ENCODE measurements at places on chromosomes 11 and 22.

DNA sequence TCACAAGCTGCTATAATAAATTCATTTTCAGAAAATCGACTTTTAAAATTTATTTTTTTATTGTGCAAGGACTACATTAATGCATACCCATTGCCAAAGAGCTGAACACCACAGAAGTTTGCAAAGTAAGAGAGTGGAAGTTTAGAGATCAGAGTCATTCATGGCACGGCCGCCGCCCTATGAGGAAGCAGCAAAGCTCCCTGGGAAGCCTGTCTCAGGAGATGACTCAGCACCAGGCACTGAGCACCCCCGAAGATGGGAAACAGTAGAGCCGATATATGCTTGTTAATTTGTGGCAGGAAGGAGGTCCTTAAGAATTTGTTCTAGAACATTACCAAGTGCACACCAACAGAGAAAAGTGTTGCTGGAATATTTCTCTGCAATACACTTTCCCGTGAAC is 693.7 kb downstream of the OPCML start:
- DNase-seq = no peak

- DNase-seq = no peak
Observed at GRCh38 chr11:119157063-119157462, 8.2 kb downstream of the ABCG4 start.

DNA sequence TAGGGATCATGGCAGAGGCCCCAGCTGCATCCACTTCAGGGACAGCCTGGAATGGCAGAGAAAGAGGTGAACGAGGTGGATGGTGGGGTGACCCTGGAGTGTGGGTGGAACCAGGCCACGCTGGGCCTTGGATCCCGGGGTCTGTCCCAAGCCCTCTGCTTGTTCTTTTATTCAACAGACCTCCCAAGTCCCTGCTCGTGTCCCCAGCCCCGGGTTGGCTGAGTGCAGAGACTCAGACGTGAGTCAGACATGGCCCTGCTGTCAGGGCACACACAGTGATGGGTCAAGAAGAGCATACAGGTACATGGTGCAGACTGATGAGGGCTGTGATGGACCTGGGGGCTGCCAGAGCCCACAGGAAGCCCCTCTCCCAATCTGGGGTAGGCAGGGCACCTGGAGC is 6.6 kb downstream of the ARHGAP8 start:
- DNase-seq = no peak

GRCh38 chr11:108966206-108966605 is 301.3 kb downstream of the DDX10 start:
- DNase-seq = no peak

DNA sequence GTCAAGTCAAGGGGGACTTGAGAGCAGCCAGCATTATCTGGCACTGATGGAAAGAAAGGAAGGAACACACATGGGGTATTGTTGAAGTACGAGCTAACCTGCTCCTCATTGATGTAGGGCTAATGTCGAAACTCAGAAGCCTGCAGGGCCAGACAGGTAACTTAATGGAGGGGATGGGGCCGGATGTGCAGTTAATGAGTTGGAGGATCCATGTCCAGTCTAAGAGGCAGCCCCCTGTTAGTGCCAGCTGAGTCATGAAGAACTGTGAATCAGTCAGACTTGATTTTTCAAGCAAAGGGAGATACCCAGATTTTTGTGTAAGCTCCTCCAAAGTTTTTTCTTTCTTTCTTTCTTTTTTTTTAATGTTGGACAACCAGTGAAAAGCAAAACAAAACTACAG is 65.6 kb downstream of the CECR2 start:
- DNase-seq = no peak

DNA sequence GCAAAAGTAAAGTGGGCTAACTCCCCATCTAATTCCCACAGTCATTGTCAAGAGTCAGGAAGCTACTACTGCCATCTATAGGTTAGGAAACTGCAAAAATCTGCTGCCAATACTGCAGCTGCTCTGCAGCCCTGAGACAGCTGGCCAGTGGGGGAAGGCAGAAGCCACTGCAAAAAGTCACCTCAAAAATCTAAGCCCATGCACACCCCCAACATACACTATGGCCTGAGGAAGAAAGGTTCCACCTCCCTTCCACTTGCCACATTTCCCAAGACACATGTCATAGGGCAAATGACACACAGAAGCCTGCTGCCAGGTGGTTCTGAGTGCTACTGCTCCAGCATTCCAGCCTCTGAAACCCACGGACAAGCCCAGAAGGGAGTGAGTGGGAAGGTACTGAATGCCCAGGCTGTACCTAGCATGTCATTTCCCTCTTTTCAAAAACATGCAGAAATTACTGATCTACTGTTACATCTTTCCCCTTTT is 36.9 kb downstream of the DGCR2 start:
- DNase-seq = no peak

DNA sequence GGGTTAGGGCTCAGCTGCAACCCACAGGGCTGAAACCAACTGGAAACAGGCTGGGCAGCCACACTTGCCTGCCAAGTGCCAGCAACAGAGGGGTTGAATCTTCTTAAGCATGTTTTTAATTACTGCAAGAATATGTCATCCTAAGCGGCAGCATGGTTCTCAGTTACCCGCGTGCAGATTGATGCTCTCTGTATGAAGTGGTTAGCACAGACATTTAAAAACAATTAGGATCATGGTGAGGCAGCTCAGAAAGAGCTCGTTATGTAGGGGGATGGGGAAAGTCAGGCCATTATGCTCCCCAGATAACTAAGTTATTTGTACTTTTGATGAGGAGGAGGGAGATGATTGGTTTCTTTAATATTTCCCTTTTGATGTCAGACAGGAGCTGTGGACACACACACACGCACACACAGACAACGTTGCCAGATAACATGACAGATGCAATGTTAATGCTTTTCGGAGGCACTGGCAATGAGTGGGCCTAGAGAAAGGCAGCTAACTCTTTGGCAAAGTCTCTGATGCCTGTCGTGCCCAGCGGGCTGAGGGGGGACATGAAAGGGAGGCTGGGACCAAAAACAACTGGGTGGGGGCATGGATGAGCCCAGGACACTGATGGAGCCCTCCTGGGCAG is 389.7 kb downstream of the NXPE2 start:
- no peak for DNase-seq

- no peak for DNase-seq
Observed at GRCh38 chr11:129747071-129747470, 68.6 kb upstream of the TMEM45B start.

DNA sequence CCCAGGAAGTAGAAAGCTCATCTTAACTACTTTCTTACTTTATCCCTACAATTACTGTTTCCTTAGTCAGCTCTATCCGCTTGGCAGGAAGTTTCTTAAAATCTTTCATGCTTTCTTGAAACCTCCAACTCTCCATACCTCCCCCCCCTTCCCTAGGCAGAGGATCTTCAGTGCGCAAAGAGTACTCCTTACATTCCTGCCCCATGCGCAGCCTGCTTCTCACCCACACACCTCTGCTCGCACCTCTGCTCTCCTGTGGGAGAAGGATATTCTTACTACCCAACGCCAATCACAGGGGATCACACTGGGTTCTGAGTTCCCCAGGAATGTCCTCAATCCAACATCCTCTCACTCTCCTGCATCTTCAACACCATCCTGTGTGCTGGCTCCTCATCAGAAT is 12.3 kb downstream of the TCF20 start:
- DNase-seq = no peak

DNA sequence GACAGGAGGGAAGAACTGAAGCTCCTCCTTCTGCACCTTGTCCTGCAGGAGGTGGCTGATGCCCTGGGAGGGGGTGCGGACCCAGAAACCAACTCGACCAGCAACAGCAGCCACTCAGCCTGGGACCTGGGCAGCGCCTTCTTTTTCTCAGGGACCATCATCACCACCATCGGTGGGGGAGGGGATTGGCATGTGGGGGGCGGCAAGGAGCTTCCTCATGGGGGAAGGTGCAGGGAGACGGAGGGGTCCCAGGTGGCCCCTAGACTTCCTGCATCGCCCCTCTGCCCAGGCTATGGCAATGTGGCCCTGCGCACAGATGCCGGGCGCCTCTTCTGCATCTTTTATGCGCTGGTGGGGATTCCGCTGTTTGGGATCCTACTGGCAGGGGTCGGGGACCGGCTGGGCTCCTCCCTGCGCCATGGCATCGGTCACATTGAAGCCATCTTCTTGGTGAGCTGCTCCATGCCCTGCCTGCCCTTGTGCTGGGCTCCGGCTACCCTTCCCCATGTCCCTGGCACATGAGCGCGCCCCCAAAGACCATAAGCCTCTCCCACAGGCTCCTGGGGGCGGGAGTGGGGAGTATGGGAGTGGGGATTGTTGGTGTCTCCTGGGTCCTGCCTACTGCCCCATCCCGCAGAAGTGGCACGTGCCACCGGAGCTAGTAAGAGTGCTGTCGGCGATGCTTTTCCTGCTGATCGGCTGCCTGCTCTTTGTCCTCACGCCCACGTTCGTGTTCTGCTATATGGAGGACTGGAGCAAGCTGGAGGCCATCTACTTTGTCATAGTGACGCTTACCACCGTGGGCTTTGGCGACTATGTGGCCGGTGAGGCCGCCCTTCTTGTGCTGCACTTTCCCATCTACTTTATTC is 3.1 kb upstream of the CATSPERZ start:
- DNase-seq = no peak

DNA sequence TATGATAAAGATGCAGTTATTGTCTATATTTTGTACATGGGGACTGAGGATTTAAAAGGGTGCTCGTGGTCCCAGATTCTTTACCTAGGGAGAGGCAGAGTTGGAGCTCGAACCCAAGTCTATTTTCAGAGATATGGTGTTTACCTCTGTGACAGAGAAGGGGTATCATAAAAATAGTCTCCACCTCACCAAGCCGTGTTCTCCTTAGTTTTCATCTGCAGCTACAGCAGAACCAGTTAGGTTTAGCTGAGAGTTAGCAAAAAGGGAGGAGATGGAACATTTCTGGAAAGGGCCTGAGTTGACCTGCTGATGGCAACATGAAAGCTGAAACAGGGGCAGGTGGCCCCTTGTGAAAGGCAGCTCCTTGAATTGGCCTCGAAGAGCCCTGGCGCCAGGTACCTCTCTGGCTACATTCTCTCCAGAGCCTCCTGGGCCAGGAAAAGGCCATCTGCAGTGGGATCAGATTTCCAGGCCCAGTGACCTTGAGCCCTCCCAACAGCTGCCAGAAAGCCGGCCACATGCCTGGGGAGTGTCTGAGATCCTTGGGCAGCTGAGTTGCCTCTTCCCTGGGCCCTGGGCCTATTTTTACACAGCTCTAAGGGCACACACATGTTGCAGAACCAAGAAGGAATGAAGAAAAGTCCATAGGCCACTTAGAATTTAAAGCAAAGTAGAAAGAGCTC is 136.6 kb downstream of the NAV2 start:
- DNase-seq = no peak

Measured in DND-41 (cell line).